ENCODE measurements at places on chromosomes 3 and 15.

DNA sequence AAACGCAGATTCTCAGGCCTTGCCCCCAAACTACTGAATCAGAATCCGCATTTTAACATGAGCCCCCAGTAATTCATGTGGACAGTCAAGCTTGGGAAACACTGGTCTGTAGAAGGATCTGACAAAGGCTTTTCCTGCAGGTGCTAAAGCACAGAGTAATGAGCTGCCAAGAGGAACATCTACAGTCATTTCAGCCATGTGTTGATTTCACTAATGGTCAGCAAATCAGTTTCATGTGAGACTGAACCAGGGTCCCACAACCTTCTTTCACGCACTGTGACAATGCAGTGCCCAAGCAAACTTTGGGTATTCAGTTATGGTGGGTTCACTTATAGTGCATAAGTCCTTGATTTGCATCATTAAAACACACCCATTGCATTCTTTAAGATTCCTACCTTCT lies 237.6 kb downstream of the TUSC7 start:
- DNase-seq: no peak

DNA sequence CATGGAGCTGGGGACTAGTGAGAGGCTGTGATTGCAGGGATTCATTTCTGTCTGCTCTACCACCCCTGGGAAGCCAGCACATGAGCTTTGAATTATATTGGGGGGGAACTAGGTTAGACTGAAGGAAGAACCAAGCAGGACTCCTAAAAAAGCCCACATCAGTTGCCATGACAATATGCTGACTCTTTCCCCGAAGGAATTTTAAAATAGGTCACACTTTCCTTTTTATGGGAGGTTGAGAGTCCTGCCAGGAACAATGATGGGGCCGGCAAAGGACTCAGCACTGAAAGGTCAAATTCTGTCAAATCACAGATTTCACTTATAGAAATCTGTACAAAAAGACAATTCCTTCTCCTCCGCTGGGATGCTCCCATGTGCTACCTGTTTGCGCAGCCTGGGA lies 130.8 kb downstream of the ZNF621 start:
- DNase-seq: no peak

DNA sequence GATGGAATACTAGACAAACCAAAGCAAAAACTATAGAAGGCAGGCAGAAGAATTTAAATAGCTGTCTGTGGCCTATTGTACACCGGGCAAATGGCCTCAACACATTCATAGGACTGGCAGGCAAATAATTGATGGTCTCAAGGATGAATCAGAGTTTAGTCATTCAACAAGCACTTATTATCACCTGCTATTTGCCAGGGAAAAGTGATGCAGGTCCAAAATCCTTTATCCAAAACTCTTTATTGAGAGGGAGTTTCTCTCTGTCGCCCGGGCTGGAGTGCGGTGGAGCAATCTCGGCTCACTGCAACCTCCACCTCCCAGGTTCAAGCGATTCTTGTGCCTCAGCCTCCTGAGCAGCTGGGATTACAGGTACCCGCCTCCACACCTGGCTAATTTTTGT lies 2.3 kb downstream of the EIF2AK4 start:
- DNase-seq: no peak

GRCh38 chr3:184341925-184342324 lies 4.5 kb downstream of the FAM131A start:
- DNase-seq: no peak

DNA sequence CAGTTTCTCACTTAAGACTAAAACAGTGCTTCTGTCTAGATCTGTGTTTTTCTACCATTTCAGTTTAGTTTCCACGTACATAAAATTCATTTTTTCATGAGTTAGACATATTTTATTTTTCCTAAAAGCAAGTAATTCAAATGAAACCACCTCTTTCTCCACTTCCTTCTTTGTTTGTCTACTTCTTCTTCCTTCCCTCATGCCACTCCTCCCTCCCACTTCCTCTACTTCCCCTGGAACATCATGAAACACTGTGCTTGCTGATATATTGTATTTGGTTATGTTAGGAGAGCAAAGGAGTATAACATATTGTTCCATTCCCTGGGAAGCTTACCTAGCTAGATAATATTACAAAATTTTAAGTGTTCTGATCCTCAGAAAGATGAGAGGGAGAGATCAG lies 36.7 kb upstream of the GOLGA8B start:
- peak; percentile 0 for DNase-seq

GRCh38 chr3:197408177-197408957 lies 110.0 kb upstream of the DLG1 start:
- DNase-seq: no peak

GRCh38 chr3:110164632-110165369 lies 827.5 kb upstream of the DPPA4 start:
- DNase-seq: no peak

- DNase-seq: no peak
These were observed 248.7 kb upstream of the CBLB start for GRCh38 chr3:106117490-106117858.

DNA sequence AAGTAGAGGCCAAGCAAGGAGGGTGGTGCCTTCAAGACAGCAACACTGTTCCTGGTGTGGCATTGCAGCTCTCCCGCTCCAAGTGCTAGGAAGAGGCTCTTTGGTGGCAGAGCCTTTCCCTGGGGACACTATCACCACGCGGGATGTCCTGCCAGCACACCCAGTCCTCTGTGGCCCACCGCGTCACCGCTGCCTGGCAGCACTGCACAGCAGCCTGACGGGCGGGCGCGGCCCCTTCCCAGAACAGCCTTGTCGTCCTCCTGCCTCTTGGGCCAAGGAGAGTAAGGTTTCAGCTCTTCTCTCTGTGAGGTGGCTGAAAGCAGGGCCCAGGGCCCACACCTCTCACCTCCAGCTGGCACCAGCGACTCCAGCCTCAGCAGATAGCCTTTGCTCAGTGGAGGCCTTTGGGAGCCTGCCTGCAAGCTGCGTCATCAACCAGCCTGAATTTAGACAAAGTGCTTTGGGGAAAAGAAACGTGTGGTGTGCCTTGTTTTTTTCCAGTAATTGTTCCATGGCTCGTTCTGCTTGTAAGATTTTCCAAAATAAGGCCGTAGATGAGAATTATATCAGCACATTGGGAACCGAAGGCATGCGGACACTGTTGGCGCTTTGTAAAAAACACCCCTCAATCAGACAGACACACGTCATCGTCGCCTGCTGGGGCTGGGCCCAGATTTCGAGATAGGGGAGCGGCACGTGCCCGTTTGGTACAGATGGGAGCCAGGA lies 65.0 kb downstream of the AAGAB start:
- DNase-seq: no peak

Data from GF-D8 (cell line).